K562 (cell line): ENCODE measurements at places on chromosomes 12 and 14. TPM values are rescaled to one million over a fixed set of nuclear protein-coding genes. Genes with fewer than 3 reads are reported as not detected.

Gene BICDL1
- polyA plus RNA-seq, result 0.76 and 2.0 TPM in 2 replicates

Gene TEAD4
- 29.6 and 31.8 TPM in 2 replicates for polyA plus RNA-seq

DNA sequence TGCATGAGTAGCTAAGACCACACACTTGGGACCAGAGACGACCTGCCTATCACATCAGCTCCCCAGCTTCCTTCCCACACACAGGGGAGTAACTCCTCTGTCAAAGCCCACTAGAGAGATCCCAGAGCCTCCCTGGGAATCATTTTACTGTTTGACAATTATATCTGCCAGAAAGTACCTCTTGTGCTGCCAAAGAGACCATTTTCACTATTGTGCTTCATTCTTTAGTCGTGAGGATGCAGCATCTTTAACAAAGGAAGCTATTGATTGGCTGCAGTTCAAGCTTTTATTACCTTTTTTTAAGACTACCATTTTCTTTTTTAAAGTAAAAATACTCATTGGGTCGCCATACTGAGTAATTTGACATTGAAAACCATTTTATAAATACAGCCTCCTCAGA lies 194.5 kb upstream of the RGS6 start:
- no peak for DNase-seq

- no peak for DNase-seq
Observed at GRCh38 chr12:132619386-132620112, 973 bp downstream of the P2RX2 start.

DNA sequence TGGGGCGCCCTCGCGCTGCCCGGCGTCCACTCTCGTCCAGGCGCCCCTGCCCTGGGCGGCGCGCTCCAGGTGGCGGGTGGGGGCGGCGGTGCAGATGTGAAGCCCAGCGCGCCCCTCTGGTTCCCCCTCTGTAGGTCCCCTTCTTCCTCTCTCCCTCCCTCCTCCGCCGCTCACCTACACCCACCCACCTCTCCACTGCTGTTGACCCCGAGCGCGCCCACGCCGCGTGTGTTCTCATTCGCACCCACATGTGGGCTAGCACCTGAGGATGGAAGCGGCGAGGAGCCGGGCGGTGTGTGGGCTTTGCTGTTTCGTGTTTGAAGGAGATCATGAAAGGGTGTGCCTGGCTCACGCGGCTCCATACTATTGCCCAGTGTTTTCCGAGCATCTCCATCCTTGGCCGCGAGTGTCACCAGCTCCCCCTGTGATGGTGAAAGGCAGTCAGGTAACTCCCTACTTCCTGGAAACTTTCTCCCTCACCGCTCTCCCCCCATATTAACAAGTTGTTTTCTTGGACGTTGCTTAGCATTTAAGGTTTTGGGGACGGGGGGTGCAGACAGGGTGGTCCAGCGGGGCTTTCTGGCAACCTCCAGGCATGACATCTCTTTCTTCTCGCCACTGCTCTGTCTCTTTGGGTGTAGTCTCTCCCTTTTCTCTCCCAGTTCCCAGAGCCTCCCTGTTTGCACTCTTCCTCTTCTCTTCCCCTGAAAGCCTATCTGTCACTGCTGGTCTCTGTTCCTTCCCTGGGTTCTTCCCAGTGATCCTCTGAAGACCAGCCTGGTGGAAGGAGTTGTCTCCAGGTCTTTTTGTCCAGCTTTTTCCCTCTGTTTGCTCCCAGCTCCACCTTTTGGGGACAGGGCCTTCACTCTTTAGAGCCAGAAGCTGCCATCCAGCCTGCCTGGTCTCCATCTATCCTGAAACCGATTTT lies 1.6 kb downstream of the CACNA1C start:
- no peak for DNase-seq

DNA sequence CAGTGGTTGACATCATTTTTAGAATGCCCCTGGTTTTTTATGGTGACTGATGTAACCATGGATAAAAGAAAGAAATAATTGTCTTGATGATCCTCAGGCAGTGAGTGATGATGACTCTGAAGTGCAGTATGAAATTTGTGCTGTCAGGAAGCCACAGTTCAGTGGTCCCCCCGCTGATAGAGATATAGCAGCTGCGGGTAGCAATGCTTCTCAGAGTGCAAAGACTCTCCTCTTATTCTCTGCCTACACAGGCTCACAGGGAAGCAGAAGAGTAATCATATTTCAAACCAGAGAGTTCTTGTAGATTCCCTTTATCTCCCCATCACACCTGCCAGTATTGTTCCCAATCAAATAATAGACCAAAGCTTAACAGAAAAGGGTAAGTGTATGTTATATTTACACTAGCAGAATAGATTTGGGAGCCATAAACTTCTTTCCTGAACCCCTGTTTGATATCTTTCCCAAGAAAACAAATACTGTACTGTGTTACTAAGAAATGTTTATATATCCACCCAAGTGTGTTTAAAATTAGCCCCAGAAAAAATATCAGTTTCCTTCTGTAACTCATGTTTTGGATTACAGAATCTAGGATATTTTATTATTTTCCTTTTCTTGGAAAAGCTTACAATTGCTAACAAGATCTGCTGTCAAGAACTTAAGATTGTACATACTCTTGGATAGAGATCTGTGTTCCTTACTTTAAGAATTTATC lies 1817.4 kb upstream of the FLRT2 start:
- DNase-seq, result no peak

DNA sequence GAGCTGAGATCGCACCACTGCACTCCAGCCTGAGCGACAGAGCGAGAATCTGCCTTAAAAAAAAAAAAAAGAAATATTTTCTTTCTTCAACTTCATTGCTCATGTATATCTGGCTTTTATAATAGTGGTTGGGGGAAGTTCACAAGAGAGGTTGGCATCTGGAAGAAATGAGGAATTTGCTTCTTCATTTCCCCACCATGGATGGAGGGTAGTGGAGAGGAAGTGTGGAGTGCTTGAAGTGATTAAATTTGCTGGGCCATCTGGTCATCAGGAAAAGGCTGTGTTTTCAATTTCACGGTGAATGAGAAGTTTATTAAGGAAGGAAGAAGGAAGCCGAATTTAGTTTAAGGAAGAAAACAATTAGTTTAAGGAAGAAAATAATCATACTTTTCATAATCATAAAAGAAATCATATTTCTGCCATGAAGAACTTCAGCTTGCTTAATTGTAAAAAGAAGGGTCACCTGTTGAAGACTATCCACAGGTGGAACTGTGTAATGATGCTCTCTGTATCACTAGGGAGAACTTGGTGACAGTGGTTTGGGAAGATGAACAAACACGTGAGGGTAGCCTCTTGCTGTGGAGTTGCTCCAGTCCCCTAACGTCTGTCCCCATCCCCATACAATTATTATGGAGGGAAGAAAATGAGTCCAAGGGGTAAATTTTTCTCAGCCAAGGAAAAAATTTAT lies 197.3 kb upstream of the ARHGAP5 start:
- DNase-seq, result no peak

GRCh38 chr14:67986131-67986841 lies 166.7 kb downstream of the RAD51B start:
- DNase-seq, result no peak

Gene TBX3
- 0.19 and 0.35 TPM in 2 replicates for polyA plus RNA-seq

GRCh38 chr12:59076622-59077021 lies 156.3 kb upstream of the LRIG3 start:
- no peak for DNase-seq

Gene OTUB2
- 0.08 and 0.26 TPM in 2 replicates for polyA plus RNA-seq

Gene FBLN5
- polyA plus RNA-seq, result 0.11 TPM in 1 of 2 replicates, not detected in the other

DNA sequence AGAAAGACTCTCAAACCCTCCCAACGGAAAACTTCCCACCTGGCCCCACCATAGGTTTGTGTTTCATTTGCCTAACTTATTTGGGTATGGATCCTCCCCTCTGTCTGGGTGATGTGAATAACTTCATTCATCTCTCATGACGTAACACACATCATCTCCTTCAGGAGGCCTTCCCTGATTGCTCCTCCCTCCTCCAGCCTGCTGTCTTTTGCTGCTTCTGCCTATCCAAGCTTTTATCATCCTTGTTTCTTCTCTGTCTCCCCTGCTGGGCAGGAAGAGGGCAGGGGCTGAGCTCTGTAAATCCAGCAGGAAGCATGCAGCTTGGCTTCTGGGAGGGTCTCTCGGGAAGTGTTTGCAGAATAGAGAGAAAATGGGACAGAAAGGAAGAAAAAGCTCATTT lies 766.0 kb upstream of the TBX3 start:
- DNase-seq, result no peak

Gene GYS2
- polyA plus RNA-seq, result not detected in 2 replicates

Gene MYRFL
- not detected in 2 replicates for polyA plus RNA-seq

Gene PPP1R12A
- polyA plus RNA-seq, result 37.0 and 44.1 TPM in 2 replicates

DNA sequence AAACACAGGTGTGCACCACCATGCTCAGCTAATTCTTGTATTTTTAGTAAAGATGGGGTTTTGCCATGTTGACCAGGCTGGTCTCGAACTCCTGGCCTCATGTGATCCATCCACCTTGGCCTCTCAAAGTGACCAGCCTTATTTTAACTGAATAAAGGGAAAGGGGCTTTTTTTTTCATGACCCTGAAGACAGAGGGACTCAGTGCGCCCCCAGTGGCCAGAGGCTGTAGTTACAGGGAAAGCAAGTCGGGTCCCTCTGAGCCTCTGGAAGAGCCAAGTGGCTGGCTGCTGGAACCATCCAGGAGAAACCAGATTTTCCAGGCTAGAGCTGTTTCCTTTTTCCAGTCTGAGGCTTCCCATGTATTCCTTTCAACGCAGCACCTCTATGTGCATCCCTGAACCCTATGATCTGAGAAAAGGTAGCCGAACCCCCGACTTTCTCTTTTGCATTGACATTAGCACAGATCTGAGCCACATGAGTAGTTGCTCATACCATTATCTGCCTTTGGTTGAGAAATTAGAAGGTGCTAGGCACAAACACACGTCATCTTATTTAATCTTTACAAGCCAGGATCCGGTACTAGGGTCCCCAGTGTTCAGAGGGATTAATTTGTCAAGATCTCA lies 342.7 kb downstream of the CACNA1C start:
- peak; percentile 73 for DNase-seq

GRCh38 chr12:76190299-76190698 lies 105.8 kb upstream of the NAP1L1 start:
- no peak for DNase-seq
